ENCODE measurements at places on chromosomes 7 and 10.
A peak's percentile ranks its signal among the peaks of the same experiment; 100 is the strongest.

DNA sequence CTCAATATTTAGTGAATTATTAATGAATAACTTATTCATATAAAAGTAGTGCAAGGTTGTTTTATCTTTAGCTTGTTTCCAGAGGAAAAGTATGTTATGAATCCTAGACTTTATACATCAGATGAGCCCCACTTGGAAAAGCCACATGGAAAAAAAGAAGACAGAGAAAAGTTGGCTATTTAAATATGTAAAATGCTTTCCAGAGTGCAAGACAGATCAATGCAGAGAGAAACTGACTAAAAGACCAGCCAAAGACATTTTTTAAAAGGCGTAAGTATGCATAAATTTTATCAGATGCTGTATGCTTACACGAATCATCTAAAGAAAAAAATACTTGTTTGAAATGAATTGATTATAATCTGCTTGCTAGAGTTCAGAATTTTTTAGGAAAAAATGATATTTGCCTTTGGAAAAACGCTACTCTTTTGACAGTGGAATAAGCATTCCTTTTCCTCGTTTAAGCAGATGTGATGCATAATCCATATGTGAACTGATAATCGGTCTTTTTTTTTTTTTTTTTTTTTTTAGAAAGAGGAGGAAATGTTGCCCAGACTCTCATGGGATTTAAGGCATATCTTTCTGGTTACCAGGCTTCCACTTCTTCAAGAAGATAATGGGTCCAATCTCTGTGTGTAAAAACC lies 70.7 kb downstream of the RELN start:
- no peak for DNase-seq

- no peak for DNase-seq
These were observed 163.0 kb downstream of the CALN1 start for GRCh38 chr7:72249106-72249505.

- DNase-seq = no peak
These were observed 135.2 kb upstream of the PRSS1 start for GRCh38 chr7:142614116-142614515.

DNA sequence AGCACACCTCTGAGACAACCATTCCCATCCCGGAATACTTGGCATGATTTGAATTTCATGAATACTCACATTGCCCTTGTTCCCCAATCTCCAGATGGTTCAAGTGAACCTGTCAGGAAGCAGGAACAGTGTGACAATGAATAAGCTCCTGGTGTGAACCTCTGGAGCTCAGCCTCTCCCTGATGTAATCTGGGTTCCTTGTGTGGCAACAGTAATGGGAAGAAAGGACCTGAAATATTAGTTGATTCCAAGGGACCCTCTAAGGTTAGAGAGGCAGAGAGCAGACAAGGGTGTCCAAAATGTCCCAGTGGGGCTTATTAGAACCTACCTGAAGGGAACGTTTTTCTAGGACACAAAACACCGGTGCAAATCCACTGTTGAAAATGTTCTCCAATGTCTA lies 8.5 kb downstream of the OR2A7 start:
- peak; percentile 27 for DNase-seq

GRCh38 chr7:110775046-110775445 lies 315.9 kb upstream of the LRRN3 start:
- no peak for DNase-seq

GRCh38 chr10:57880446-57881227 lies 387.1 kb downstream of the IPMK start:
- no peak for DNase-seq

GRCh38 chr7:8590791-8591190 lies 157.4 kb downstream of the NXPH1 start:
- DNase-seq = no peak
